Cortex of kidney (tissue), 1 donor: ENCODE measurements at places on chromosomes 2 and 18.

DNA sequence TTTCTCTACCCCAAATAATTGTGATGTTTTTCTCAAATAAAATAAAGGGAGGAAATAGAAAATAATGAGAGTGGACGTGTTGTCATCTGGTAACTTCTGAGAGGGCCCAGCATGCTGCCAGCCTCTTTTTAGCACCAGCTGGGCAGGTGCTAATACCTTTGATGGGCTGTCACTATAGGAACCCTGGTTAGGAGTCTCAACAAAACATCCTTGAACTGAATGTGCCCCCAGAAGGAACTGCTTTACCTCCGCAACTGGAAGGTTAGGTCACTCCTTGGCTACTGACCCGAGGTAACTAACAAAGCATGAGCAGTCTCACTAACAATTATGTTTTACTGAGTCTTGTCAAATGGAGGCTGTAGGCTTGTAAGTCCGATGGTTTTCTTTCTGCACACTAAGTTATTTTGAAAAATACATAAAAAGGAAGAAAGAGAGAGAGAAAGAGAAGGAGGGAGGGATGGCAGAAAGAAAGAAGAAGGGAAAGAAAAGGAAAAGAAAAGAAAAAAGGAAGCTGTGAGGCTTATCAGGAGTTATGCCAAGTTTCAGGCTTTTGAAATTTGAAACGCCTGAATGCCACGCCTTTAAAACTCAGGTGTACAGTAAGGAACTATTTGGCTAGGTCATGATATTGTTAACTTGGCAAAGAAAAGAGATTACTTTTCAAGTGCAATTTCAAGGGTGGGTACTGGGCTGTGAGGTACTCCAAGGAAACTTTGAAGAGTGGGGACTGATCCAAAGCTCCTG lies 91.0 kb downstream of the TGIF1 start:
- DNase-seq = no peak

GRCh38 chr2:68698567-68699377 lies 35.8 kb upstream of the ARHGAP25 start:
- DNase-seq = no peak

- no peak for DNase-seq
These were observed 29.3 kb downstream of the MERTK start for GRCh38 chr2:111927723-111928122.

DNA sequence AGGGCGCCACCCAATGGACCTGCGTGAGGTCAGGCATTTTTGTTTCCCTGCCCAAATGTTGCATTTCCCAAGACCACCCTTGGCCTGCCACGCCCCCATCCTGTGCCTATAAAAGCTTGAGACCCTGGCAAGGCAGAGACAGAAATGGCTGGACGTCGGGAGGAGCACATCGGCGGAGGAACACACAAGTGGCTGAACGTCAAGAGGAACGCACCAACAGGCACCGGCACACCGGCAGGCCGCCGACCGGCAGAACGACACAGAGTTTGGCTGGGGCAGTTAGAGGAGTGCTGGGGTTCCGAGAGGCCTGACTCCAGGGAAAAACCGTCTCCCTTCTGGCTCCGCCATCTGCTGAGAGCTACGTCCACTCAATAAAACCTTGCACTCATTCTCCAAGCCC lies 35.9 kb downstream of the DCDC2C start:
- no peak for DNase-seq

GRCh38 chr2:23753291-23754010 lies 173.5 kb downstream of the ATAD2B start:
- no peak for DNase-seq

DNA sequence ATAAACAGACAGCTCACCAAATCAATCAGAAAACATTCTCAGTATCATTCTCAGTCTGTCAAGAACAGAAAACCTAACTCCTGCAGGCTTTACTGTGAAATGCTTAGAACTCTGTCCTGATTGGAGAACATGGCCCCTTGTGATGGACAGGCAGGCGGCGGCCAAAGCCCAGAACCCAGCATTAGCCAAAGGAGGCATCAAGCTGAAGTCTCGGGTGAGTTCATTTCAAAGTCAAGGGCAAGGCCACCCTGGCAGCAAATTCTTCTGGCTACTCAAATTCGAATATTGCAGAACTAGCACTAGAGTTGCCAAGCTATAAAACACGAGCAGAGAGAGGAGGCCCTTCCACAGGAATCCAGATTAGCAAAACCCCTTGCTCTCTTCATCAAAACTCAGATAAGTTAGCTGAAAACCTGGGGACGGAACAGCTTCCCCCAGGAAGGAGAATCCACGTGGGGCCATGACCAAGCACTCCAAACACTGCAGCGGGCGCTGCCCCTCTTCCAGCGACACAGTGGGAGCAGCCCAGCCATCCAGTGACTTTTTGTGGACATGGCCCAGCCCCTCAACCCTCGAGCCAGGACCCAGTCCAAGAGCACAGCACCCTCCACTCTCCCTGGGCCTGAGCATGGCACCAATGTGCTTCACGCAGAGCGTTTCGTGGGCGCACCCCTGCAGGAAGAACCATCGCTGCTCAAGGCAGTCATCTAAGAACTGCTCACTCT lies 98.6 kb downstream of the HDAC4 start:
- DNase-seq = no peak

DNA sequence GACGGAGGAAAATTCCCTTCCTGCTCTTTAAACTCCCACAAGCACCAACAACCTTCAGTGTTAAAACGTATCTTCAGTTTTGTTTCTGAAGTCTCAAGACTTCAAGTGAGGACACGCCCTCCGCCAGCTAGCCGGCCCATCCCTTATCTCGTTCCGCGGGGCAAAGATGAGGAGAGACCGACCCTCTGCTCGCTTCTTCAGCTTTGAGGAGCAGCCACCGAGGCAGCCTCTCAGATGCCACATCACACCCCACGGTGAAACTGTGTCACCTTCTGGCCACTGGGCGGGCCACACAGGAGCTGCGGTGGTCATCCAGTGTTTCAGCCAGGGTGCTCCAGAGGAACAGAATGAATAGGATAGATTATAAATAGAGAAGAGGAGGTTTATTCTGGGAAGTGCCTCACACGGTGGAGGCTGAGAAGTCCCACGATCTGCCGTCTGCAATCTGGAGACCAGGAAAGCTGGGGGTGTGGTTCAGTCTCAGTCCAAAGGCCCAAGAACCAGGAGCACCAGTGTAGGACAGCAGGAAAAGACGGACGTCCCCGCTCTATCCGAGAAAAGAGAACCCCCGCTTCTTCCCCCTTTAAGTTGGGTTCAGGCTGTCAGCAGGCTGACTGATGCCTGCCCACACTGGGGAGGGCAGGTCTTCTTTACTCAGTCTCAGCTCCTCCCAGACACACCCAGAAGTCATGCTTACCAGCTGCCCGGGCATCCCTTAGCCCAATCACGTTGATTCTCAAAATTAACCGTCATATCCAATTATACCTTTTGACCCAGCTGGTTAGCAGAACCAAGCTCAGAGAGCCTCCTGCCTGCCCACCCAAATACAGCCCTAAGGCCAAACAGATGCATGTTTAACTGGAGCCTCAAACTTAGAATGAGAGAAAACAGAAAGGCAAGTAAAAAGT lies 399.7 kb upstream of the ID2 start:
- DNase-seq = no peak

DNA sequence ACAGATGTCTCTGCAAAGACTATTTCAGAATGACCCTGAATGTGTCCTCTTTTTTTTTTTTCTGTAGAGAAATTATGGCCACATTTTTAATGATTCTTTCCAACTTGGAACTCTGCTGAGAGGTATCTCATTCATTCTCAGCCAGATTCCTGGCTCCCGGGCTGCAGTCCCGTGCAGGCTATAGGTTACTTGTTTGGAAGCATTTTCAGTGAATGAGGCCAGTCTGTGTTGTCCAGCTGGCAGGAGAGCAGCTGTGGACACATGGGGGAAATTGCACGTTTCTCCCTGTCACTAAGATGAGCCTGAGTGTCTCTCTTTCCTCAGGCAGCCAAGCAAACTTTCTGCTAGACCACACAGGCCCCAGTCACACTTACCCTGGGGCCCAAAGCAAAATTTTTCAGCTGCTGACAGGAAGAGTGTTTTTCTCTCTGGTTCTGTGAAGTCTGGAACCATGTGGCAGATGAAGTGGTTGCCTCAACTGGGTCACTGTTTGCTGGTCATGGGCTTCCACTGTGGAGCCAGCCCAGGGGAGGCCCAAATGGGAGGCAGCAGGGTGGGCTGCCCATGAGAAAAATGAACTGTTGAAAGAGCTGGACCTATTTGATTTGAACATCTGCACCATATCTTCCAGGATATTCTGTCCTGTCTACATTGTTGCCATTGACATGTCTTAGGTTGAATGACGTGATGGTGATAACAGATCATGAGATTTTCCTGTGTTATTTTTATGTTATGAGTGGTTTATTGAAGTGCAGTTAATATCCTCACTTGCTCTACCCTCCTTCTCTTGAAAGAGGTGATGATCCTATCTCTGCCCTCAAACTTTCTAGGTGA lies 431.2 kb downstream of the LPIN1 start:
- no peak for DNase-seq

DNA sequence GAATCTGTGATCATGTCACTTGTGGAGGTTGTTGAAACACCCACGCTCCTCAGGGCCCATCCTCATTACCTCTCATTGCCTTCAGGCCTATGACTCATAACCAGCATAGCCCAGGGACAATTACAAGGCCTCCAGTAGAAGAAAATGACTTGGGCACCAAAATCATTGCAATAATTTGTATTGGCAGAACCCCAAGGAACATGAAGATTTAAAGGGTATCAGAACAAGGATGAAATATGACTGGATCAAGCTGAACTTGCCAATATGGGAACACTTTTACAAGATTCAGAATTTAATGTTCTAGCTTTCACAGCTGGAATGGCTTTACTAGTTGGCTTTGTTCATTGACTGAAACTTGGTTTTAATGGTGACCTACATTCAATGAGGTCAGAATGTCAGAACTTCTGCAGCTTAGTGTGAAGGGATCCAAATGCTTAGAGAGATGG lies 156.4 kb downstream of the COPS8 start:
- no peak for DNase-seq

GRCh38 chr2:50650403-50650810 lies 381.5 kb downstream of the NRXN1 start:
- DNase-seq = no peak

GRCh38 chr2:185502351-185502750 lies 236.3 kb upstream of the FSIP2 start:
- DNase-seq = no peak

GRCh38 chr18:34773378-34773777 lies 63.3 kb downstream of the DTNA start:
- no peak for DNase-seq

DNA sequence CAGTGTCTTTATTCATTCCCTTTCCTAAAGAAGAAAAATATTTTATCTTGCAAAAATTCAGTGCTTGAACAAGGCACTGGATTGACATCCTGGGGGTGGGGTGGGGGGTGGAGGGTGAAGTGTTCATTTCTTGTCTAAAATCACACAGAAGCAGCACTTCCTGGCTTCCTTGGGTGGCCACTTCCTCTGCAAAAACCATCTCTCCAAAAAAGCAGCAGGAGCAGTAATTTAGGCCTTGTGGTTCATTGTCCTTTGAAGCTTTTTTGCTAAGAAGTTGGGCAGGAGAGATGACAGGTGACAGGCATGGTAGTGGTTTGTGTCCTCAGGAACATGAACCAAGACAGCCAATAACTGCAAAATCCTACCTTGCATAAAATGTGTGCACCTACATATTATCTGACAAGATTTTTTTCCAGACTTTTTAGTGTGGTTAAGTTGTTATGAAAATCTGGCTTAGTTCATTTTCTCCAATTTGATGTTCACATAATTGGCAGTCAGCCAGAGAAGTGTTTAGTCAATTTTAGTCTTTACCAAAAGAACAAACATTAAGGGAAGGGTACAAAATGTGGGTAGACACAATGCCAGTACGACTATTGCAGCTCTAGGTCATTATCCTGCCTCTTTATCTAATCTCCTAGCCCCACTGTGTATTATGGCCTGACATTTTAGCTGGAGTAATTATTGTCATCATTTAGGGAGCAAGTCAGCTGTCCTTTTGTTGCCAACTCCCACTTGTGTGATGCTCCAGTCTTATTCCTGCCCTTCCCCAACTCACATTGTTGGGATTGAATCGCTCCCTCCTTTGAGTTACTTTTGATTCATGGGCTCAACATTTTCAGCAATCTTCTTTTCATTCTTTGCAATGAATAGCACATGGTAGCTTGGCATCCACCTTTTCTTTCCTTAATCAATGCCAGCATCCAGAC lies 177.2 kb downstream of the MYO3B start:
- no peak for DNase-seq

- no peak for DNase-seq
These were observed 2.5 kb downstream of the GYPC start for GRCh38 chr2:126658319-126658904.

DNA sequence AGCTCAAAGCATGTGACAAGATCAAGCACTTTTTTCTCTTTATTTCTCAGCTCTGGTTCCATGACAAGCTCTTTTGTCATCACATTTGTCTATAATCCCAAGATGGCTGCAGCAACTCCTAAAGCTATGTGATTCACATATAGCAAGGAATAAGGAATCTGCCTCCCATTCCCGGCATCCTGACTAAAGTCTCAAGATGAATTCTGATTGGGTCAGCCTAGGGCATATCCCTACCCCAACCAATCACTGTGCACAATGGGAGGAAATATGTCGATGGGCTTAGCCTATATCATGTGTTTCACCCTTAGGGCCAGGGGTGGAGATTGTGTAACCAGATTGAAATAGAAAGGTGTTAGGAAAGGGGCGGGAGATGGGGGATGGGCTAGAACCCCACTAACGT lies 23.1 kb upstream of the COLEC12 start:
- no peak for DNase-seq

DNA sequence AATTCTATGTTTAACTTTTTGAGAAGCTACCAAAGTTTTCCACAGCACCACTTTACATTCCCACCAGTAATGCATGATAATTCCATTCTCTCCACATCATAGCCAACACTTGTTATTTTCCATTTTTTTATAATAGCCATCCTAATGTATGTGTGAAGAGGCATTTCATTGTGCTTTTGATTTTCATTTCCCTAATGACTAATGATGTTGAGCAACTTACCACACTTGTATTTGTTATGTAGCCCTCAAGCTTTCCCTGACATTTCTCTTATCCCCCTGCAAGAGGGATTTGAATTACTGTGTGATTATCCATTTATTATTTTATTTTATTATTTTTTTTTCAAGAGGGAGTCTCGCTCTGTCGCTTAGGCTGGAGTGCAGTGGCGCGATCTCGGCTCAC lies 23.6 kb upstream of the SOS1 start:
- no peak for DNase-seq

- DNase-seq = no peak
These were observed 207.5 kb downstream of the NR4A2 start for GRCh38 chr2:156125018-156125417.

GRCh38 chr18:52484977-52485376 lies 145.0 kb downstream of the DCC start:
- DNase-seq = no peak

DNA sequence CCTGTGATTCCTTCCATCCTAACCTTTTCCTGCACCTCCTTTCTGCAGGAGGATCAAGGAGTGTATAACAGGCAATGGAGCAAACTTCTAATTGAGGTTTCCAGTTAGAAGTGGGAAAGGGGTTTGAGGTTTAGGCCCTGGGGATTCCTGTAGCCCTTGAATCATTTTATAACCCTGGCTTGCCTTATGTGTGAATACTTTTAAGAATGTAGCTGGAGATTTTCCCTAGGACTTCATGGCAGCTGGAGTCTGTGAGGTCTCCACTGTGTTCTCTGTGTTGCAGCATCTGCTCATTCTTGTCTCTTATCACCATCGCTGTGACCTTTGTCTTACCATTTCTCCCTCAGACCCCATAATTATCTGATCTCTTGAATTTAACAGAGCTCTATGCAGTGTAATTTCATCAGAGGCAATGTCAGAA lies 370.2 kb upstream of the SLC14A2 start:
- no peak for DNase-seq
